ENCODE measurements at places on chromosomes 5 and 9.

GRCh38 chr5:90161414-90161813 lies 248.1 kb downstream of the CETN3 start:
- no peak for DNase-seq

DNA sequence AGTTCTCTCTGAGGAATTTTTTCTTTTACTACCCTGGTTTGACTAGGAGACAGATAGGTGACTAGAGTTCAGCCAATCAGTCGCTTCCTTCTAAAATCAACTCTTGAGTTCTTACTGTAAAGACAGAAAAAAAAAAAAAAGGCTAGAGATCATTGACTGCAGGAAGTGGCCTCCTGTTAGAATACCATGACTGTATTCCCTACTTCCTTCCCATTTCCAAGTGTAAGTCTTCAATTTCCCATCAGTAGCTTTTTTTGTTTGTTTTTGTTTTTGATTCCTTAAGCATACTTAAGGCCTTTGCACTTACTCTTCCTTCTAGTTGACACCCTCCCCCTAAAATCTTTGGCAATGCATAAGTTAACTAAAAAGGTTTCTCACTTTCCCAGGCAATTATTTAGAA lies 154.3 kb downstream of the HMHB1 start:
- DNase-seq: no peak

DNA sequence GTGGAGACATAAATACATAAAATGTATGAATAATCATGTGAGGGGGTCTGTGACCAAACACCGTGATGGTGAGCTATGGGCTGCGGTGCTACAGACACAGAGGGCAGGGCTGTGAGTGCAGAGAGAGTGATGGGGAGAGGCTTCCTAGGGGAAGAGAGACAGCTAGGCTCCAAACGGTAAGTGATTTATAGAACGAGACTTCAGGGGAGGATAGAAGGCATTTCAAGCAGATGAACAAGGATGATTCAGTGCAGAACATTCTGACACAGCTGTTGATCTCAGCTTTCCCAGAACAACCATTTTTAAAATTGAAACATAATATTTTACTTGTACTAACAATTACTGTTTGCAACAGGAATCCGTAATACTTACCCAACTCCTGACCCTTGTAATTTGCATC lies 100.7 kb downstream of the GAS1 start:
- no peak for DNase-seq

GRCh38 chr5:65927503-65928321 lies 1.3 kb downstream of the ERBIN start:
- no peak for DNase-seq

DNA sequence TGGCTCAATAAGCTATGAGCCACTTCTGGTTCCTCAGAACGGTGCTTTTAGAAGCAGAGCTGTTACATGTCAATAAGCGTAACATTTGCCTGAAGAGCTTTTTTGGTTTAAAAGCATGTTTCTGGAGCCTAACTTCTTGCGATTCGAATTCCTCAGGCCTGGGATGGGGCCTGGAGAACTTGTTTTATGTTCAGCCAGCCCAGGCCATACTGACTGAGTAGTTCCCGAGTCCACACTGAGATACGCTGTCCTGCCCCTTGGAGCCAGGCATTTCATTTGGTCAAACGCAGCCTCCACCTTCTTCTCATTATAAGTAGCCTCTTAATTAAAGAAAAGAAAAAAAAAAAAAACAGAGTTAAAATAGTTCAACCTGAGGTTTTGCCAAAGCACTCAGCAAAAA lies 260.6 kb upstream of the ANKRD55 start:
- no peak for DNase-seq

- no peak for DNase-seq
These were observed 51.7 kb downstream of the S1PR3 start for GRCh38 chr9:89042984-89043383.

- no peak for DNase-seq
These were observed 13.9 kb upstream of the BNC2 start for GRCh38 chr9:16884373-16884772.

DNA sequence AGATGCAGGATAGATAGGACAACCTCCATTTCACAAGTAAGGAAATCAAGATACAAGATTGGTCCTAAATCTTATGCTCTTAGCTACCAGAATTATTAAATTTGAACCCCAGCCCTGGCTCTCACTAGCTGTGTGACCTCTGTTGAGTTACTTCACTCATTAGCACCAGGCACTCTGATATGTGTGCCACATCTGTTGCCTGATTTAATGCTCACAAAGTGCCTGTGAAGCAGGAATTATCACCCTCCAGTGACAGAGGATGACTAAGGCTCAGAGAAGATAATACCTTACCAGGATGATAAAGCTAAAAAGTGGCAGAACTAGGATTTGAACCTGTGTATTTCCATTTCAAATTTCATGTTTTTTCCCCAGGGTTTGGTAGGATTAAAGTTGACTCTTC lies 110.0 kb downstream of the PLPPR1 start:
- DNase-seq: no peak

DNA sequence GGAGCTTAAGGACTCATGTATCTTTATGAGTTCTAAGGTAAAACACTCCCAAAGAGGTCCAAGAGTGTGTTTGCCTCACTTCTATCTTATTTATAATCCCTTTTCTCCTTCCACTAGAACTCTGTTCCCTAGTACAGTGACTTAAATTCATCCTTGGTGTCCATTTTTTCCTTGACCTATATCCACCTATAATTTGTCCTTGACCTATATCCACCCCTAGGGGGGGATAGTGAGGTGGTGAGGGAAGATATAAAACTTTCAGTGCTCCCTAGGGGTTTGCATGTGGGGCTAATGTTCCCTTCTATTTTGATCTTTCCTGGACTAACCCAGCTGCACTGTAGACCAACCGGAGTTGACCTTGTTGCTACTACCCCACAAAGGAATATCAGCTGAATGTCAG lies 83.5 kb upstream of the GNAQ start:
- no peak for DNase-seq

DNA sequence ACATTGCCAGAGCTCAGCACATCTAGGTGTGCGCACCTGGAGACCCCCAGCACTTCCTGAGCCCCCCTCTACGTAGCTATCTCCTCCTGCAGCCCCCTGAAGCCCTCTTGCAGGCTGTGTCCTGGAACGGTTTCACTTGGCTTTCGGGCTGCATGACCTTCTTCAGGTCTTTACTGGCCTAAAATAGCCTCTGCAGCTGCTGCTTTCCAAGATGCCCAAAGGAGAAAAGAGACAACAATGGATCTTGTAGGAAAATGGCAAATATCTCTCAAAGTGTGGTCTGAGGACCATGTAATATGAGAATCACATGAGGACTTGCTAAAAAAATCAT lies 6.6 kb upstream of the ERMP1 start:
- DNase-seq: no peak

GRCh38 chr9:101014566-101014965 lies 14.0 kb upstream of the PLPPR1 start:
- DNase-seq: no peak

DNA sequence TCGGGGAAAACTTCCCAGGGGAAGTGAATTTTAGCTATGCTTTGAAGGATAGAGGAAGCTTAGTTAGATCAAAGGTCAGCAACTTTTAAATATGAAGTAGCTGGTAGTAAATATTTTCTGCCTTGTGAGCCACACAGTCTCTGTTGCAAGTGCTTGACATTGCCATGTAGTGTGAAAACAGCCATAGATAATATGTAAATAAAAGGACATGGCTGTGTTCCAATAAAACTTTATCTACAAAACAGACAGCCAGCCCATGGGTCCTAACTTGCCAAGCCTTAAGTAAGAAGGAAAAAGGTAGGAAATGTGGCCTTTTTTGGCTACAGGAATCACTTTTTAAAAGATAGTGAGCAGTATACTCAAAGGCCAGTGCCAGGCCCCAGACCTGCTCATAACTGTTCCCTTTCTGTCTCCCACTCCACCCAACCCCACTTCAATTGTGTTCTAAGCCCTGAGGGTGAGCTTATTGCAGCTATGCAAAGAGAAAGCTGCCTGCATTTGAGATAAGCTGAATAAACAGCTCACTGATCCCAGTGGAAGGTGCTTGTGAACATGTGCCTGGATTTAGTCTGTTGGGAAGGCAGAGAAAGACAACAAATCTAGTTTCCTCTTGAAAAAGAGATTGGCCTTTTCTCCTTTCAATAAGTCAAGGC lies 113.0 kb upstream of the TRIM32 start:
- DNase-seq: no peak

GRCh38 chr9:121956808-121957207 lies 136.3 kb downstream of the TTLL11 start:
- no peak for DNase-seq

All from stimulated activated CD8-positive, alpha-beta memory T cell treated with anti-CD3 and anti-CD28 coated beads, Interleukin-12 subunit alpha, Interleukin-12 subunit beta, amount 100 ng/mL, for 1 hour (primary cell).